CD4-positive, CD25-positive, alpha-beta regulatory T cell (primary cell): ENCODE measurements at places on chromosomes 12 and 14.

DNA sequence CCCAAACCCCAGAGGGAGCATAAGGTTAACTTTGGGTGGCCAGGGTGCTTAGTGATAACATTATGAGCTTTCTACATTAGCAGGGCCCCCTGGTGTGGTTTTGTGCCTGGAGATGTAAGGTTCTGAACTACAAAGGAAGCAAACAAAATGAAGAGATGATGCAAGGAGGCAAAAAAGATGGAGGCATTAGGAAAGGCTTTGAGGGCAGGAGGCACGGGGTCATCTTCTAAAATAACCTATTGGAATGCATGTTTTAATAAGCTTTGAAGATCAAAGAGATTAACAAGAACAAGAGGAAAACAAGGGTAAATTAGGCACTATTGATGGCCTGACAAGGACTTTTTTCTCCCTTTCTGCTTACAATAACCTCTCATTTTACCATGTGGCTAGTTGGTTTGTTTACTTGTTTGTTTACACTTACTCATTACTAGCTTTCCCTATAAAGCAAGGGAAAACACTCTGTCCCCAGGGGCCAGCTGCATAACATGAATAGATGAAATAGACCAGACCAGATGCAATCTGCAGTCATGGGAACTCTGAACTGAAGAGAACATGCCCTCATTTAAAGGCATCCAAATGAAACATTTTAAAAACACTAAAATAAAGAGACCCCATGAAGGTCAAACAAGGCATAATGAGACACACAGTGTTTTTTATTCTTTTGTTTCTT is 390.3 kb downstream of the DIO2 start:
- DNase-seq, result no peak

DNA sequence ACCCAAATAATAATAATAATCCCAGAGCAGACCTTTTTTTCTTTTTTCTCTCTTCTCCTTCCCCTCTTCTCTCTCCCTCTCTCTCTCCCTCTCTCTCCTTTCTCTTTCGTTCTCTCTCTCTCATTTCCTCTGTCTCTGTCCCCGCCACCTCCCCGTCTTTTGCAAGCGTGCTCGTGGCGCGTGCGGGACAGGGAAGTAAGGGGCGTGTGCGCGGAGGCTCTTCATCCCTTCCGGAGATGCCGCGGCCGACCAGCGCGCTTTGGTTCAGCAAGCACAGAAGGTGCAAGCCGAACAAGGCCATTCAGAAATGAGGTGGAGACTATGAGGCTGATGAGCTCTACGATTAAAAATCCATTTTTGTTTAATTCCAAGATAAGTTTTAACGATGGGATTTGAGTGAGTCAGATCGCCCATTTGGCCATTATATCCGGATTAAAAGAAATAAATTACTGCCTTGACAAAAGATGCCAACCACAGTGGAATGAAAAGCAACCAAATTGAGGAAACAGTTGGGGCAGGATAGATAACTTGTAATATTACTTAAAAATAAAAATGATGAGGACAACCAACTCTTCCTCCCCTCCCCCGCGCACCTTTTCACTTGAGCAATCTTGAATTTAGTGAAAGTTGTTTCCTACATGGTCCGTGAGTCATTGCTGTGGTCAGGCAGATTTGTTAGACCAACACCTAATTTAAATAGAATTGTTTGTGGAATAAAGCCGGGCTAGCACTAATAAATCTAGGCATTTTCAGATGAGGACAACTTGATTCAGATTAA is 1.2 kb upstream of the AMIGO2 start:
- DNase-seq, result peak; percentile 76

DNA sequence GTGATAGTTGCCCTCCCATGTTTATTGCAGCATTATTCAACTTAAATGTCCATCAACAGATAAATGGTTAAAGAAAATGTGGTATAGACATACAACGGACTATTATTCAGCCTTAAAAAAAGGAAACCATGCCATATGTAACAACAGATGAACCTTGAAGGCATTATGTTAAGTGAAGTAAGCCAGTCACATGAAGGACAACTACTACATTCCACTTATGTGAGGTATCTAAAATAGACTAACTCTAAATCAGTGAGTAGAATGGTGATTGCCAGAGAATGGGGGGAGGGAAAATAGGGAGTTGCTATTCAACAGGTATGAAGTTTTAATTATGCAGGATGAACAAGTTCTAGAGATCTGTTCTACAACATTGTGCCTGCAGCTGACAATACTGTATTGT is 10.1 kb downstream of the PCNX4 start:
- no peak for DNase-seq

- no peak for DNase-seq
Measured at GRCh38 chr12:66066137-66066928, 64.2 kb downstream of the LLPH start.

DNA sequence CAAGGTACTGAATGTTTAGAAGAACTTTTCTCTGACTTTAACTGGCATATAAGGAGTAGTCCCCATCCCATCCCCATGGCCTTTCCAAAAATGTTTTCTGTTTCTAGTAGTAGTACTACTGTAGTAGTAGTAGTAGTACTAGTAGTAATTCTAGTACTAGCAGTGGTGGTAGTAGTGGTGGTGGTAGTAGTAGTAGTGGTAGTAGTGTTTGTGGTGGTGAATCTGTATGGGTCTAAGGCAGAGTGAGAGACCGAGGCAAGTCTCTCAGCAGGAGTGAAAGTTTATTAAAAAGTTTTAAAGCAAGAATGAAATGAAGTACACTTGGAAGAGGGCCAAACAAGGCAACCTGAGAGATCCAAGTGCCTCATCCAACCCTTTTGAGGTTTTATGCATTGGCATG is 58.6 kb downstream of the FOXN4 start:
- DNase-seq, result no peak

GRCh38 chr12:91127751-91128150 is 16.5 kb upstream of the LUM start:
- DNase-seq, result no peak
